ENCODE measurements at places on chromosomes 16 and 17.

GRCh38 chr17:63395075-63395805 lies 50.9 kb downstream of the CYB561 start:
- no peak for DNase-seq

DNA sequence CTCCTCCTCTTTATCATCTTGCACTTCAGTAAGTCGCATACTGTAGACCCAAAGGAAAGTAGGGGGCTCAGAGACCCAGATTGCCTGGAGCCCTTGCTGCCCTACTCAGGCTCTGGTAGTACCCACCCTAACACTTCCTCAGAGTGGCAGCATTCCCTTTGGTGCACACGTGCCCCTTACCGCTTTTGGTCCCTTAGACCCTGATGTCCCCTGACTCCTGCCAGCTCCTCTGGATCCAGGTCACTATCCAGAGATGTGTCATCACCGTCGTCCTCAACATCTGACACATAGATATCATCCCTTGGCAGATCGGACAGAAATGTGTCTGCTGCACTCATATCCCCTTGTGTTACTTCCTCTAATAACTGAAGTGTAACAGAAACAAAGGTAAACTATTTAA lies 5.4 kb upstream of the PSMC5 start:
- no peak for DNase-seq

GRCh38 chr17:14301279-14302090 lies 604 bp downstream of the HS3ST3B1 start:
- DNase-seq: no peak

DNA sequence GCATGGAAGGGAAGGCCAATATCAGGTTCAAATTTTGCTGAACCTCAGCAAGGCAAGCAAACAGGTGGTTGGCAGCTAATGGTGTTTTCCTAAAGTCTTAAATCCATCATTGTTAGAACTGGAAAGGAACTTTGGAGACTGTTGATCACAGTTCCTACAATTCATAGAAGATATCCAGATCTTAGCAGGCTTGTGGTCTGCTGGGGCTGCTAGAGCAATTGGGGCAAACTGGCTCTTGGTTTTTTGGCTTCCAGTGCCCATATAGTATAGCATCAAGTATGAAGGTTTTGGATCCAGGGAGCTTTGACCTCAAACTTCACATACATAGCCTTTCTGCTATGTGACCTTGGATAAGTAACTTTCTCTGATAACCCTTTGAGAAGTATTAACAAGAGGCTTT lies 49.7 kb downstream of the IGF2BP1 start:
- no peak for DNase-seq

- DNase-seq: no peak
Observed at GRCh38 chr16:81239367-81240121, 1.1 kb downstream of the BCO1 start.

- DNase-seq: no peak
Observed at GRCh38 chr17:40596261-40596919, 31.1 kb upstream of the CCR7 start.

GRCh38 chr16:72404299-72404698 lies 232.3 kb upstream of the PMFBP1 start:
- DNase-seq: no peak

DNA sequence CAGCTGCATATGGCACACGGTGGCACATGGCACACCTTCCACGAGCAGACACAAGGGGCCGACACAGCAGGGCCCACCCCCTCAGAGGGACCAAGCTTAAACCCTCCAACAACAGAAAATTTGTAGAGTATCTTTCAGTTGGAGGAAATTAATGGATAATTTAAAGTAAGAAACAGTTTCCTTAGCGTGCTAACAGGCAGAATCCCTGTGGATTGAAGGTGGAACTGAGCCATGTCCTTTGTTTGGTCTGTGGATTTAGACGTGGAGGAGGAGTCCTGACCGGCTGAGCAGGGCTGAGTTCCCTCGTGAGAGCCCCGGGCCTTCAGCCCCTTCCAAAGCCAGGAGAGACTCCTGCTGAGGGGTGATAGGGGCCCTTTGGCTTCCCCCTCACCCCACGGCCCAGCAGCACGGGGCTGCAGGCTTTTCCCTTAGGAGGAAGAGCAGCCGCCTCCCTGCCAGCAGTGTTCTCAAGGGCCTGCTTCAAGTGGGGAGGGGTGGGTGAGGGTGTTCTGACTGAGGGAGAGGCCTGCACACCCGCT lies 1.4 kb upstream of the CYB561 start:
- DNase-seq: no peak

DNA sequence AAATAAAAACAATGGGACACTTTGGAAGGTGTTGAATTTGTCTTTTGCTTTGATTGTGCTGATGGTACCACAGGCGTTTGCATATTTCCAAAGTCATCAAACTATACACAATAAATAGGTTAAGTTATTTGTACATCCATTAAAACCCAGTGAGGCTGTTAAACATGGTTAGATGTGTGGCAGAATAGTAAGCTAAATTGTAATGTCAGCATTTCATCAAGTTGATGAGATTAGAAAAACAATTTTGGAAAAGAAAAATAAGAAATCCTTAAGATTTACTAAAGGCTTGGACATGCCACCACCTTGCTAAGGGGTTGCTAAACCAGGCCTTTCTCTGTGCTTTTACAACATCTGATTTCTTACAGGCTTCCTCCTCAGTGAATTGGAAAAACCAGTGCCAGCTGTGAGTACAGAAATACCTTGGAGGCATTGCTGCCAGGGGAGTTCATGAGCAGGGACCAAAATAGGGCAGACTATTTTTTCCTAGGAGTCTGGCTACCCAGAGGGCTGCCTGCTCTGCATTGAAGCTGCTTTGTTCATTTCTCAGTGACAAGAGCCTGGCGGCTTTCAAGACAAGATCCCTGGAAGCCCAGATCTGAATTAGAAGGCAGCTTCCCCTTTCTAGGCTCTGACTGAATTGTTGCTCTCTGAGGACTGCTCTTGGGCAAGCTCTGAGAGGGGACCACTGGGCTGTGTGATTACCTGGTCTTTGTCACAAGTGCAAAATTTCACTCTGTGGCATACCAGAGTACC lies 43.4 kb upstream of the CA10 start:
- DNase-seq: no peak

DNA sequence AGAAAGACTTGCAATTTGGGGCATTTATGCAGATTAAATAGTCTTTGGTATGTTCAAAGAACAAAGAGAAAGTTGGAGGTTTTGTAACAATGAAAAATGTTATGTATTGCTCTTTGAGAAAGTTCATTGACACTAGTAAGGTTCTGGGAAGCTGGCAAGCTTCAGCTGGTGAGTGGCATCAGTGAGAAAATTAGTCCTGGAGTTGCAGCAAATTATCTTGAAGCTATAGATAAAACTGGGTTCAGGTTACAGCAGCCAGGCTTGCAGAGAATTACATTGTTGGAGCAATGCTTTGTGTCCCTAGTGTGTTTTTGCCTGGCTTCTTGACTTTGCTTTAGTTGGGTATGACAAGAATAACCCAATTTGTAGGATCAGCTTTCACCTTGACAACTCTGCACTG lies 221.2 kb downstream of the CDH13 start:
- DNase-seq: no peak

DNA sequence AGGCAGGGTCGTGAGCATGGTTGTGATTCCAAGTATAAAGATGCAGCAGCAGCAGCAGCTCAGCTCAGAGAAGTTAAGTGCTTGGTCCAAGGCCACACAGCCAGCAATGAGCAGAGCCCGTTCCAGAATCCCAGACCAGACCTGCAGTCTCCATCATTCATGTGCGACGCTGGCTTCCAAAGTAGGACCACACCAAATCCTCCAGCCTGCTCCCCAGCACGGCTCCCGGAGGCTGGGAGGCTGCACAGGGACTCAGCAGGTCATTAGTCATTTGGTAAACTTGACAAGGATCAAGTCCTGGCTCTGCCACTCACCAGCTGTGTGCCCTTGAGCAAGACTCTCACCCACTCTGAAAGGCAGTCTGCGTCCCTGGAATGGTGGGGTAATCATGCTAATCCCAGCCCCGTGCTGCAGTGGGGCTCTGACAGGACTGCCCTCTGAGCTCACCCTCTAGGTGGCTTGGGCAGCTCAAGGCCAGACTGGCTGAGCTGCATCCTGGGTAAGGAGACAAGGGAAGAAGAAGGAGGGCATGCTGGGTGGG lies 95.1 kb upstream of the TMEM132E start:
- no peak for DNase-seq

DNA sequence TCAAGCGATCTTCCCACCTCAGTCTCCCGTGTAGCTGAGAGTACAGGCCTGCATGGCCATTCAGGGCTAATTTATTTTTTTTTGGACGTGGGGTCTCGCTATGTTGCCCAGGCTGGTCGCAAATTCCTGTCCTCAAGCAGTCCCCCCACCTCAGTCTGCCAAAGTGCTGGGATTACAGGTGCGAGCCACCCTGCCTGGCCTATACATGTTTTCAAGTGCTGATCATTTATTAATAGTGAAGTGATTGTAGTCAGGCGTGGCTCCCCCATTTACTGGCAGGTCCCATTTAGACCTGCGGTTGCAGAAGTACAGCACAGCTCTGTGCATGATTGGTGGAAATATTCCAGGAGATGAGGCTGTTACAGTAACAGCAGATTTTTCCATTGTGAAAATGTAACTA lies 8.4 kb downstream of the FOXK2 start:
- no peak for DNase-seq

DNA sequence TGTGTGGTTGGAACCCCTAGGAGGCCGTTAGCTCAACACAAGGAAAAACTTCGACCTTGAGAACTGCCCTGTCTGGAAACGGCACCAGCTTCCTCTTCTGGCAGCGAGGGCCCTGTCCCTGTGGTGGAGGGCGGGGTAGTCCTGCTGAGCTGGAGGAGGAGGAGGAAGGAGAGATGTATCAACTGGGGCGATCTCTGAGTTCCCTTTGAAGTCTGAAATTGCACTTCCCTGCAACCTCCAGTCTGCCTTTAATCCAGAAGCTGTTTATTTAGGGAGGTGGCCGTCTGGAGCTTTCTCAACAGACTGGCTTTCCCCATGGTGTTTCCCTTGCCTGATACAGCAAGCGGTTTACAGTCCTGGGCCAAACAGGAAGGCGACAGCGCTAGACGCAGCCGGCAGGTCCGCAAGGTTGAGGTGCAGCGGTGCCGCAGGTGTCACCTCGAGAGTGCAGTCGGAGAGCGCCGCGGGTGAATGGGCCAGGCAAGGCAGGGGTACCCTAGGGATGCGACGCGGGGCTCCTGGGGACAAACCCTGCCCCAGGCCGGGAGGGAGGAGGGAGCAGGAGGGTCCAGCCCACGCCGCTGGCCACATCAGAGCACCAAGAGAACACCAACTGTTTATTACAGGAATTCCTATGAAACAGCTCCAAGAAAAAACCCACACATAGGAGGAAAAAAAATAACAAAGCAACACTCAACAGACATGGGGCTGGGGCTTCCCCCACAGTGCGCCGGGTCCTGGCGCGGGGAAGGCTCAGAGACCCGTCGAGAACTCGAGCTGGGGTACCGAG lies 11.4 kb upstream of the MRPS23 start:
- DNase-seq: no peak

DNA sequence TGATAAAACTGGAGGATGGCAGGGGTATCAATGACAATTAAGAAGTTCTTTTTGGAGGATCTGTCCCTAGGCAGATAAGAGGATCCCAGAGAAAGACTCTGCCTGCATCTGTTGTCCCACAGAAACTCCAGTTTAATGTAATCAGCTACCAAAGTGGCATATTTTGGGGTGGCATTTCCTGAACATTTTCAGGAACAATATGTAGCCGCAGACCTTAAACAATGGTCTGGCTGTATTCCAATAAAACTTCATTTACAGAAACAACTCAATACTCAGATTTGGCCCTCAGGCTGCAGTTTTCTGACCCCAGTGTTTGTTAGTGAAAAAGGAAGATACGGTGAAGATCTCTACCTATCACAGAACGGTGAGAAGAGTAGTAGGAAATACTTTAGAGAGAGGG lies 46.1 kb downstream of the KCNJ16 start:
- DNase-seq: no peak

- DNase-seq: no peak
Observed at GRCh38 chr16:79360267-79360666, 240.3 kb downstream of the MAF start.

Data from stimulated activated CD4-positive, alpha-beta T cell treated with anti-CD3 and anti-CD28 coated beads, Interleukin-12 subunit alpha, Interleukin-12 subunit beta, amount 100 ng/mL, for 48 hours (primary cell).